CD14-positive monocyte (primary cell): ENCODE measurements at places on chromosomes 5 and 9. TPM values are rescaled to one million over a fixed set of nuclear protein-coding genes. Genes with fewer than 3 reads are reported as not detected.

GRCh38 chr9:25964239-25964638 is 286.0 kb upstream of the TUSC1 start:
- no peaks in the 10 kb centered on the region for H3K36me3 ChIP-seq
- no peak overlapping the region for H3K4me3 ChIP-seq
- DNase-seq: no peak
- no peaks in the 10 kb centered on the region for H3K4me1 ChIP-seq
- no peak overlapping the region for H3K27ac ChIP-seq

DOLK gene
- 7.0 TPM for polyA plus RNA-seq

- no peaks in the 10 kb centered on the region for H3K4me1 ChIP-seq
- H3K27ac ChIP-seq: no peak overlapping the region
- peaks cover 2% of the 10 kb centered on the region for H3K27me3 ChIP-seq
- no peak for DNase-seq
- no peaks in the 10 kb centered on the region for H3K36me3 ChIP-seq
Measured at GRCh38 chr5:159891371-159891770, 24.9 kb upstream of the ADRA1B start.

- H3K36me3 ChIP-seq: no peaks in the 10 kb centered on the region
Measured at GRCh38 chr9:89814340-89815040, 209.7 kb downstream of the GADD45G start.

KCNIP1 gene
- not detected for polyA plus RNA-seq

- peaks cover 19% of the 10 kb centered on the region for H3K4me1 ChIP-seq
- H3K36me3 ChIP-seq: no peaks in the 10 kb centered on the region
- H3K27me3 ChIP-seq: no peaks in the 10 kb centered on the region
- no peak overlapping the region for H3K27ac ChIP-seq
Measured at GRCh38 chr5:65828022-65828896, 98.1 kb upstream of the ERBIN start.

DNA sequence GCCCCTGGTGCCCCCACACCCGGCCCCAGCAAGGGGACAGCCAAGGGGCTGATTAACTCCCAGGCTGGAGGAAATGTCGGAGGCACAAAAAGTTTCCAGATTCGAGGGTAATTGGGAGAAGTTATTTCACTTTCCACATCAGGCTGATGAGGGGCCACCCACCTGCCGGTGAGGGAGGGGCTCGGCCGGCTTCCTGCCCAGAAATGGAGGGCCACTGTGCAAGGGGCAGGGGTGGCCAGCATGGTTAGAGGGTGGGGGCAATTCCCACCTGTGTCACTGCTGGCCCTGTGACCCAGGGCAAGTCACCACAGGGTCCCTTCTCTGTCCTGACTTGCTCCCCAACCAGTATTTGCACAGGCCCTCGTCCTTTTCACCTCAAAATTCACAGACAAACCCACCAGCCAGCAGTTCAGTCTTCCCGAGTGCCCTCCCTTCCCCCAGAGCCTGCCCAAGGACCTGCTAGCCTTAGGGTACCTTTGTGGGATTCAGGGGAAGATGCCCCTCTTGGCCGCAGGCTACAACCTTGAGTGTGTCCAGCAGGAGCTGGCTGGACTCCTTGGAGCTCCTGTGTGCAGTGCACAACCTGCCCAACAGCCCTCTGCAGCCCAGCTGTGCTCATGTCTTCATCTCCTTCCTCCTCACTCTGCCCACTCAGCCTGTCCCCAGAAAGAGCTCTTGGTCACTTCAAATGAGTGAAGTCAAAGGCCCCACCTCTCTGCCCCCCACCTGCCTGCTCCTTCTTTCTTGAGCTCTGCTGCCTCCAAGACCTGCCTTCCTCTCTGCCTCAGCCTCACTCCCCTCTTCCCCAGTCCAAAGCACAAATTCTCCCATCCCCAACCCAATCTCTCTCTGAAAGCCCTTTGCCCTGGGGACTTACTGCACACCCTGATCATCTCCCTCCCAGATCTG is 130.5 kb downstream of the BARX1 start:
- no peak overlapping the region for H3K27ac ChIP-seq
- H3K36me3 ChIP-seq: no peaks in the 10 kb centered on the region
- H3K4me1 ChIP-seq: no peaks in the 10 kb centered on the region
- H3K4me3 ChIP-seq: no peak overlapping the region
- DNase-seq: no peak

SLC45A2 gene
- polyA plus RNA-seq: not detected

LEAP2 gene
- 0.59 TPM for polyA plus RNA-seq

DNA sequence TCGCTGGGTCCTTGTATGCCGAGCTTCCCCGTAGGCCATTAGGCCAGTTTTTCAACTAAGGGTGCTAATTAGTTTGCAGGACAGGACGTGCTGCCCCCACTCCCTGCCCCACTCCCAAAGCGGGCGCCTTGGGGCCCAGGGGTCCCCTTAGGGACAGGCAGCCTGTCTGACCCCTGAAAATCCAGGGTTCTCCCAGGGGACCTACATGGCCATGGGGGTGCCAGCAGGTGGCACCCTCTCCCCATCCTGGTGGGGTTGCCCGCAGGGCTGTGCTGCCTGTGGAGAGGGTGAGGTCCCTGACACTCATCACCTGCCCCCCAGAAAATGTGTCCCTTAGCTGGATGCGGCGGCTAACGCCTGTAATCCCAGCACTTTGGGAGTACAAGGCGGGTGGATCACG is 8.5 kb upstream of the CCDC187 start:
- H3K4me1 ChIP-seq: no peaks in the 10 kb centered on the region
- no peak for DNase-seq
- H3K4me3 ChIP-seq: no peak overlapping the region
- no peaks in the 10 kb centered on the region for H3K27me3 ChIP-seq

BAAT gene
- not detected for polyA plus RNA-seq
